ENCODE measurements at places on chromosomes 4 and X. TPM values are rescaled to one million over a fixed set of nuclear protein-coding genes. Genes with fewer than 3 reads are reported as not detected.

The PHEX gene
- 0.55 TPM for total RNA-seq

DNA sequence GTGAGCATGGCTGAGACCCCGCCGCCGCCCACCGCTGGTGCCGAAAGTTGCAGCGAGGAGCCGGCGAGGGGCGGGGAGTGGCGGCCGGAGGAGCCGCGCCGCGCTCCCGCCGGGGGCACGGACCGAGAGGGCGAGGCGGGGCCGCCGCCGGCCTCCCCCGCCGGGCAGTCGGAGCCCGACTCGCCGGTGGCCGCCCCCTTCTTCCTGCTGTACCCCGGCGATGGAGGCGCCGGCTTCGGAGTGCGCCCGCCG, 16.5 kb downstream of the UTP3 start:
- no peak for DNase-seq

The CT45A3 gene
- not detected for total RNA-seq

- no peak for DNase-seq
These were observed 53.5 kb downstream of the BMP3 start for GRCh38 chr4:81084029-81084428.

- DNase-seq, result no peak
These were observed 30.6 kb upstream of the CTSO start for GRCh38 chr4:155984106-155984797.

GRCh38 chr4:181613200-181613599, 630.0 kb upstream of the TENM3 start:
- DNase-seq, result no peak

- no peak for DNase-seq
These were observed 78.7 kb downstream of the RBM47 start for GRCh38 chr4:40550948-40551462.

- peak; percentile 41 for DNase-seq
These were observed 4.9 kb upstream of the ZNF81 start for GRCh38 chrX:47831788-47832187.

The XAGE2 gene
- not detected for total RNA-seq

The MAGED4B gene
- 3.2 TPM for total RNA-seq

The SPATA18 gene
- 0.09 TPM for total RNA-seq

GRCh38 chrX:100606753-100607152, 22.0 kb downstream of the TNMD start:
- DNase-seq, result no peak

DNA sequence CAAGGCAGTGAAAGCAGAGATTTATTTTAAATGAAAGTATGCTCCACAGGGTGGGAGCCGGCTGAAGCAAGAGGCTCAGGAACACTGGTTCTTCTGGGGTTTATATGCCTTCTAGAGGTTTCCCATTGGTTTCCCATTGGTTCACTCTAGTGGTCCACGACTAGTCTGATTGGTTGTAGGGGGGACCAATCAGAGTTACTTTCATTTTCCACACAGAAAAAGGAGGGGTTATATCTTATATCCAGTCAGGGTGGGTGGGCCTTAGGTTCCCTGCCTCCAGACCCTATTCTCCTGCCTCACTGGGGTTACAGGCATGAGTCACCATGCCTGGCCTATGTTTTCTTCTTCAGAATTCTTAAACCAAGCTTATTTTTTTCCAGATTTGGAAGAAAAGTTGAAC, 101.6 kb downstream of the KLHL8 start:
- DNase-seq, result no peak

DNA sequence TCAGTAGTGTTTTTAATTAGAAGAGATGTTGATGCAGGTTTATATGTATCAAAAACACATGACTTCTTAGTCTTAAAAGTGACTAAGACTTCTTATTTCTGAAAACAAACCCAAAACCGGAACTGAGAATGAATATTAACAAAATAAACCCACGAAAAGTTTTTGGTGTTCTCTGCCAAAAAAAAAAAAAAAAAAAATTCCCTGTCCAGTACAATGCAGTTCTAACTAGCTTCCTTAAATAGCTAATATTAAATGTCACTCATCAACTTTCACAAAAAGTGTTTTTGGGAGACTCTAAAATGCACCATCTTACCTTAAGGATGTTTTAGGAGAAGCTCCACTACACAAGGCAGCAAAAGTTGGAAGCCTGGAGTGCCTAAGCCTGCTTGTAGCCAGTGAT, 2.0 kb downstream of the ANKRD37 start:
- DNase-seq, result no peak

GRCh38 chr4:6464842-6465588, 7.4 kb downstream of the PPP2R2C start:
- peak; percentile 5 for DNase-seq

The ADAM29 gene
- not detected for total RNA-seq

- peak; percentile 87 for DNase-seq
These were observed 32.1 kb downstream of the HTT start for GRCh38 chr4:3106339-3107186.

- no peak for DNase-seq
These were observed 74.1 kb upstream of the WDR44 start for GRCh38 chrX:118271775-118272174.

- DNase-seq, result no peak
These were observed 181.1 kb upstream of the HS3ST1 start for GRCh38 chr4:11609751-11610150.

GRCh38 chr4:73945674-73946449, 36.0 kb downstream of the PF4 start:
- no peak for DNase-seq

GRCh38 chr4:78747475-78747922, 28.7 kb upstream of the BMP2K start:
- no peak for DNase-seq

GRCh38 chrX:34866646-34867045, 76.0 kb upstream of the FAM47B start:
- no peak for DNase-seq

The EIF1AX gene
- total RNA-seq, result 66.0 TPM

DNA sequence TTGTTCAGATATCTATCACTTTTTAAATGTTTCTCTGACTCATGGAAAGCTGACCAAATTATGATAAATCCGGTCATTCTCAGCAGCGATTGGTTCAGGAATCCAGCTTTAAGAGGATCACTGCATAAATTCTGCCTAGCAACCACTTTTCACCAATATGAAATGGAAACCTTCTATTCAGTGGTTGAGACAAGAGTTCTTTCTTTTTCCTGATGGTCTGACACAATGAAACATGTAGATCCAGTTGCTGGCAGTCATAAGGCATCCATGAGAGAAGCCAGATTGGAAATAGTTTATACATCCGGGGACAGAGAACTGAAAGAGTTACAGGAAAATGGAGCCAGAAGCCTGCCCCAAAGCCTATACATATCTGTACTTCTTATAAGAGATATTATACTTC, 27.2 kb downstream of the MAB21L2 start:
- no peak for DNase-seq

GRCh38 chr4:176492646-176493302, 173.0 kb downstream of the SPCS3 start:
- no peak for DNase-seq
